Activated naive CD4-positive, alpha-beta T cell treated with anti-CD3 and anti-CD28 coated beads, Interleukin-2, amount 50 U/mL, for 16 hours (primary cell): ENCODE measurements at places on chromosomes 1 and 21.

DNA sequence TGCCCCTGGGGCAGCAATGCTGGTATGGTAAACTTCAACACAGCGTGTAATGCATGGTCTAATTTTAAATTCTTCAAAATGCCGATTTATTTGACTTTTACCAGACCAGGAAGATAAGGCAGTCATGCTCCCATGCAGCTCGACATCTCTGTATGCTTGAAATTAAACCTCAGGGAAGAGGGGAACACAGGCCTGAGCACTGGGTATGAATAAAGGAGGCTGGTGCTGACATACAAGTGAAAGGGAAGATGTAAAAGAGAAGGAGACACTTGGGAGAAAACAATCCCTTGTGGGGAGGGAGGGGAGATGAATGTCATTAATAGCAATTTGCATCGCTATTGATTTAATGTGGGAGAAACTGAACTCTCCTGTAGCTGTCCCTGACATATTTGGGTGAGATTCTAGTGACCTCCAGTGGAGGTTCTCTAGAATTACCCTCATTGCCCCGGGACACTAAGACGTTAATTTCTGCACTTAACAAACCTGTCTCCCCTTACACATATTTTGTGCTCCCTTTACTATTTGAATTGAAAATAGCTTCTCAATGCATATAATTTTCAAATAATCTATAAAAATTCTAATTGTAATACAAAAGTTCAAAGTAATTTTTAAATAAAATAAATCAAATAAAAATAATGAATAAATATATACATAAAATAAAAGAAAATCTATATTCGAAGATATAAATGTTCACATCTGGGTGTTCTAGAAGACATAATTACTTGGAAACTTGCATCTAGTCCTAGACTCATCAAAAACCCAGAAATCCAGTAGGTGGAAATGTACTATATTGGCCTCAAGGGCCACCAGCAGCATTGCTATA is 283.1 kb downstream of the LMX1A start:
- DNase-seq: no peak

DNA sequence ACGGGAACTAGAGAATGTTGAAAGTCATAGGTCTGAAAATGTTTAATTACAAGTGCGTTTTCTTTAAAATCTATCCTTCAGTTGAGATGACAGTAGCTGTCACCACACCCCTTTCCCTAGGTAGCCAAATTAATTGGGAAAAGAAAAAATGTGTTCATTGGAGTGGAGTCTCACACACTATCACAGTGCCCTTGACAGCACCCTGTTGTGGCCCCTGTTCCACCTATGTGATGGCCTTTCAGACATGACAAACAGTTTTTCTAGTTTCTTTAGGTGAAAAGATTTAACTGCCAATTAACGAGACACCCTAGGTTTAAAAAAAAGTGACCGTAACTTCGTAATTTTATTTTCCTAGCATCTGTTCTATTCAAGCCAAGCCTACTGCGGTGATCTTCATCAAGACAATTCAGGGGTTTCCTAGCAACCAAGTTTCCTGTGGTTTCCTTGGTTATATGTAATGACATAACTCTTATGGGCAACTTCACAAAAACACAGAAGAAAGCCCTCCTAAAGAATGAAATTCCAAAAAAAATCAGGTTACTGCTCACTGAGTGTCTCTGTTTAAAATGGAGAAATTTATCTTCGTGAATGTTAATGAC is 298.3 kb downstream of the PDE4B start:
- no peak for DNase-seq

DNA sequence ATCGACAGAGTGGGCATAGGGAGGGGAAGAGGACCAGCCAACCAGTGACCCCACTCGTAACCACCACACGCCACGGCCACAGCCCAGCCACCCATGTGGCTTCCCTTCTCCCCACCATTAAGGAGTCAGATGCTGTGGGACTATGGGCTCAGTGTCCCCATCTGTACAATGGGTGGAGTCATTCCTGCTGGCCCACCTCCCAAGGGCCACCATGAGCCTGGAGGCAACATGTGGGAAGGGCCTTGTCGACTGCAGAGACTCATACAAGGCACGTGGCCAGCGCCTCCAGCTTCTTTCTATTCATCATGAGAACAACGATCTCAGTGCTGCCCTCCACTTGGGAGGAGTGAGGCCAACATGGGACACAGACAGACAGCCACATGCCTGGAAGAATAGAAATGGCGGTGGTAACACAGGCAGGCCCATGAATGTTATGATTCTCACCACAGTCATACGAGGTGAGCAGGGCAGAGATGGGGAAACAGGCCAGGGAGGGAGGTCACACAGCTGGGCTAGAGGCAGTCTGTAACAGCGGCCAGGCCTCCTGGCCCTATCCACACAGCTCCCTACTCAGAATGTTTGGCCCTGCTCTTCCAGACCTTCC is 16.1 kb downstream of the LRP8 start:
- no peak for DNase-seq

- DNase-seq: no peak
Observed at GRCh38 chr21:30249936-30250335, 32.8 kb downstream of the KRTAP24-1 start.

DNA sequence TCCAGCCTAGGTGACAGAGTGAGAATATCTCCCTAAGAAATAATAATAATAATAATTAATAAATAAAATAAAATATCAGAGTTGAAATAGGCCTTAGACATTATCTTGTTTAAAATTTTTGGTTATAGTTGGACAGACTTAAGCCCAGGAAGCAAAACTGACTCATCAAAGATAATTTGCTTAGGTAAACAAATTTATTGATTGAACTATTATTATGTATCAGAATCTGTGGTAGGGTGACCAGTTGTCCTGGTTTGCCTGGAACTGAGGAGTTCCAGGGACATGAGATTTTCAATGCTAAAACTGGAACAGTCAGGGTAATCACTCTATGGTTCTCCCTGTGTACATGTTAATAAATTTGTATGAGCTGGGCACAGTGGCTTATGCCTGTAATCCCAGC is 47.8 kb upstream of the RNF11 start:
- no peak for DNase-seq

- DNase-seq: no peak
Observed at GRCh38 chr21:44418876-44419230, 36.5 kb upstream of the LRRC3 start.

DNA sequence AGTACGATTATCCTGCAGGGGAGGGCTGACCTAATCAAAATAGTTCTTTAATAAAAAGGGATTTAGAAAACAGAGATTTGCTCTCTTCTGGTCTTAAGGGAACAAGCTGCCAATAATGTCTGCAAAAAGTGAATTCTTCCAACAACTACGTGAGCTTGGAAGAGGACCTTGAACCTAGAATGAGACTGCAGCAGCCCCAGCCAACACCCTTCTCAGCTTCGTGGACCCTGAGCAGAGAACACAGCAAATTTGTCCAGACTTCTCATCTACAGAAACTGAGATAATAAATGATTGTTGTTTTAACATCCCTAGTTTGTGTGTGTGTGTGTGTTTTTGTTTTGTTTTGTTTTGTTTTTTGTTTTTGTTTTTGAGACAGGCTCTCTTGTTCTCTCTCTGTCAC is 309.4 kb downstream of the GRIK1 start:
- DNase-seq: no peak

DNA sequence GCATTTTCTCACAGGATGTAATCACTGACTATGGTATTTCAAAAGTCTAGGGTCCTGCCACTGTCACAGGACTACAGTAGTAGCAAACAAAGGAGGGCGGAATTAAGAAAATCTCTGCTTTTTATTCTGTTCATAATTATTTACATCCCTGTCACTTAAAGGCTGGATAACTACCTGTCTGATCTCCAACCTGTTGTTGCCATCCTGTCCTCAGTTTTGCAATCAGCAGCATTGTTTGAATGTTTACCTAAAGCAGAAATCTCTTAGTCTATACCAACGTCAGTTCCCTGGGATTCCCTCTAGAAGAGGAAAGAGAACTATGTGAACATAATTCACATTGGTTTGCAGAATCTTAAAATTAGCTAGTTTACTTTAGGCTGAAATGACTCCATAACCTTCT is 218.5 kb downstream of the PBX1 start:
- DNase-seq: no peak

DNA sequence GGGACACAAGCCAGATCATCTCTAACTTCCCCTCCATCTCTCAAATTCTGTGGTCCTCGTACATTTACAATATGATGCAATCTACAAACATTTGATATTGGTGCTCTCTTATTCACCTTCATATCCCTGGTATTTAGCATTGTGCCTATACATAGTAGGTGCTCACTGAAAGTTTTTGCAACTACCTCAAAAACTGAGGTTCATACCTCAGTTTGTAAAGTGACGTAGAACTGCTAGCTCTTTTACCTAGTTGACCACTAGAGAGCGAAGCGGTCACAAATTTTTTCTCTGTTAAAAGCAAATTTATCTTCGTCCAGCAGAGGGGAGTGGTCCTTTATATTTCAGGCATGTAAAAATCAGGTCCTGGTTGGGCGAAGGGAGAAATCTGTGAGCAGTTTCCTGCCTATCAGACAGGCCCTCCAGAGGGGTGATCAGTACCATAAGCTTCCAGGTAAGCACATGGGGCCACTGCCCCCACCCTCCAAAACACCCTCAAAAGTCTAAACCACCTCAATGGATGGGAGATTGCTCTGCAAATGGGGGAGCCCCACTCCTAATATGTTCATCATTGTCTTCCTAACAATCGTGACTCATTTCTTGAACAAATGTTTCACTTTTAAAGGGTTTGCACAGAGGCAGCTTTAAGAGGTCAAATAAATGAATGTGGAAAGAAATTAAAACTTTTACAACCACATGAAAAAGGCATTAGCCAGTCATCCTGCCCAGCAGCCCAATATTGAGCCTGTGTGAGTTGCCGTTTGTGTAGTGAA is 10.6 kb upstream of the HLCS start:
- DNase-seq: no peak

GRCh38 chr1:57067863-57068262 is 102.0 kb upstream of the C8B start:
- no peak for DNase-seq

DNA sequence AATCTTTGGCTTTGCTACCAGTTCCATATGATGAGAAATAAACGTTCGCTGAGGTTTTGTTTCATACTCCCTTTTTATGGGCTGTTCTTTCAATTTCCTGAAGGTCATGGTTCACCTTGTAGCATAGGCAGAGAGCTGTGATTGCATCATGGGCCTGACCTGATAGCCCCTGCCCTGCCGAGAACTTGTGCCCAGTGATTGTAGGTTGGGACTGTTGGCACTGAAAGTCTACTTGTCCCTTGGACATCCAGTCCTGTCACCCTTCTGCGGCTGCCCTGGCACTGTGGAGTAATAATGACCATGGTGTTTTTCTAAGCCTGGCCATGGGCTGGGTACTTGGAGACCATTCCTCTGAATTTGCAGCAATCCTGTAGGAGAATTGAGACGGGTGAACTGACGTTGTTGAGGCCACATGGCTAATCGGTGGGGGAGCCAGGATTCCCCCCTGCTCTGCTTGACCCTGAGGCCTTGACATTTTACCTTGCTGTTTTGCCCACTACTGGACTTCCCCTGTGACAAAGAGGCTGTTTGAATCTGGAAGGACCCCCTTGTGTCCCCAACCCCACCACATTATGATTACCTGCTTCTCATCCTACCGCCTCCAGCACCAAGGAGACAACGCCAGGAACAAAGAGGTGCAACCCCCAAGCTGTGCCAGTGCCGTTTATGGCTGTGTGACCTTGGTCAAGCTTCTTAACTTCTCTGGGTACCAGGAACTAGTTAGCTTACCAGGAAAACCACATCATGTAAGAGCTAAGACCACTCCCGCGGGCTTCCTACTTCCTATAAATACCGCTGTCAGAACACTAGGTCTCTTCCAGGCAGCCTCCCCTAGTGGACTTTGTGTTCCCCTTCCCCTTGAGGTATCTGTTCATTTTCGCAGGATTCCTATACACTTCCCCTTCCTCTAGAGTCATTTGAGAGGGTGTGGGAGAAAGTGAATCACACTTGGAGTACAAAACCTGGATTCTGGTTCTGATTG is 23.4 kb downstream of the SESN2 start:
- DNase-seq: no peak

- no peak for DNase-seq
Observed at GRCh38 chr21:37758982-37759381, 157.3 kb downstream of the KCNJ6 start.

DNA sequence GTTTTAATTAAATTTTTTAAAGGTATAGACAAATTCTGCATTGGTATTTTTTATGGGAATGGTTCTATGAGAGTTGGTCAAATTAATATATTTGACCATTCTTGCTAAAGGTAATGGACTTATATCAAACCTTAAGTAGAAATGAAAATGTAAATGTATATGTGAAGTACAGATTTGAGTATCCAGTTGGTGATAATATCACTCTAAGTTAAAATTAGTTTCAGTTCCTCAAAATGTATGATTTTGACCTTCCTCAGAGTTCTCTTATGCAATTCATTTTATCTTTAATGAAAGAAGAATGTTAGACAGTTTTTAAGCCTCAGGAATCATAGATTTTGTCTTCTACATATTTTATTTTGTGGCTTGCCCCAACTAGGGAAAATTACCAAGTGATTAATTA is 1291.5 kb upstream of the B3GALT2 start:
- no peak for DNase-seq
